Stimulated activated CD8-positive, alpha-beta memory T cell treated with anti-CD3 and anti-CD28 coated beads, Interleukin-4, amount 100 ng/mL, for 48 hours (primary cell): ENCODE measurements at places on chromosomes 13 and 19.

DNA sequence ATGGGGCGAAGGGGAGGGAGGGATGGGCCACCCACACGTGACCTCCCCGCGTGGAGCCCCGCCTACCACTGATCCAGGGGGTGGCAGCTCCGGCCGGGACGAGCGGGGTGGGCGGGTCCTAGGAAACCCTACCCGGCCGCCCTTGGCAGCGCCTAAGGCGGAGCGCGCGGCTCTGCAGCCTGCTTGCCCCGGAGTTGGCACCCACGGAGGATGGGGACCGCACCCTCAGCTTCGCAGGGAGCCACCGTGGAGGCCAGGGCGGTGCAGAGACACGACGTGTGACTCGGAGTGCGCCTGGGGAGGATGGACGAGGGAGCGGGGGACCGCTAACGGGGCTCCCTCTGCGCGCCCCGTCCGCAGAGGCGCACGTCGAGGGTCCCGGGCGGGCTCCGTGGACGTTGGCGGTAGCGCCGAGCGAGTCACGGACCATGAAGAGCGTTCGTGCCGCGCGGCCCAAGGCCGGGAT is at the start of gene RGS9BP:
Gene RGS9BP, plus strand, starts transcription at position 129 of the 466 bp plus-strand sequence. CDS start 416 bp downstream, outside the sequence.
- peak; percentile 77 for DNase-seq

DNA sequence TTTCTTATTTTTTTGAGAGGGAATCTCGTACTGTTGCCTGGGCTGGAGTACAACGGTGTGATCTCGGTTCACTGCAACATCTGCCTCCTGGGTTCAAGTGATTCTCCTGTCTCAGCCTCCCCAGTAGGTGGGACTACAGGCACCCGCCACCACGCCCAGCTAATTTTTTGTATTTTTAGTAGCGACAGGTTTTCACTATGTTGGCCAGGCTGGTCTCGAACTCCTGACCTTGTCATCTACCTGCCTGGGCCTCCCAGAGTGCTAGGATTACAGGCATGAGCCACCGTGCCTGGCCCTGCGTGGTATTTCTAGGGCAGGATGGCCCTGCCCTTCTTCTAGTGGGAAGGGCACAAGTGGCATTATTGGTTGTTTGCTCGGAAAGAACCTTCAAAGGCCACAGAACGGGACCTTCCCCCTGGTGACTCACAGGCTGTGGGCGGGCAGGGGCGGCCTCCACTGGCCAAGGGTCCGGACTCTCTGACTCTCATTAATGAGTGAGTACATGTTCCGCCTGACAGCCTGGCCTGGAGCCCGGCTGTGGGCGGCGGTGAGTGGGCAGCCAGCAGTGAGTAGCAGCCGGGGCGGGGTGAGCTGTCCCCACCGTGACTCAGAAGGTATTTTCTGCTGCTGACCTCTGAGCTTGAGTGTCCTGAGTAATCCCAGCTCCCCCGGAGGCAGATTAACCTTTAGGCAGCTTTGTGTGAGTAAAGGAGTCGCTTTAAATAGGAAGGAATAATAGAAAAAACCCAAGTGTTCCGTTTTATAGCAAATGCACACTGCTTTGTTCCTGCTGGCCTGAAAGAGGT is 5.1 kb downstream of the DOT1L start:
- peak; percentile 90 for DNase-seq

DNA sequence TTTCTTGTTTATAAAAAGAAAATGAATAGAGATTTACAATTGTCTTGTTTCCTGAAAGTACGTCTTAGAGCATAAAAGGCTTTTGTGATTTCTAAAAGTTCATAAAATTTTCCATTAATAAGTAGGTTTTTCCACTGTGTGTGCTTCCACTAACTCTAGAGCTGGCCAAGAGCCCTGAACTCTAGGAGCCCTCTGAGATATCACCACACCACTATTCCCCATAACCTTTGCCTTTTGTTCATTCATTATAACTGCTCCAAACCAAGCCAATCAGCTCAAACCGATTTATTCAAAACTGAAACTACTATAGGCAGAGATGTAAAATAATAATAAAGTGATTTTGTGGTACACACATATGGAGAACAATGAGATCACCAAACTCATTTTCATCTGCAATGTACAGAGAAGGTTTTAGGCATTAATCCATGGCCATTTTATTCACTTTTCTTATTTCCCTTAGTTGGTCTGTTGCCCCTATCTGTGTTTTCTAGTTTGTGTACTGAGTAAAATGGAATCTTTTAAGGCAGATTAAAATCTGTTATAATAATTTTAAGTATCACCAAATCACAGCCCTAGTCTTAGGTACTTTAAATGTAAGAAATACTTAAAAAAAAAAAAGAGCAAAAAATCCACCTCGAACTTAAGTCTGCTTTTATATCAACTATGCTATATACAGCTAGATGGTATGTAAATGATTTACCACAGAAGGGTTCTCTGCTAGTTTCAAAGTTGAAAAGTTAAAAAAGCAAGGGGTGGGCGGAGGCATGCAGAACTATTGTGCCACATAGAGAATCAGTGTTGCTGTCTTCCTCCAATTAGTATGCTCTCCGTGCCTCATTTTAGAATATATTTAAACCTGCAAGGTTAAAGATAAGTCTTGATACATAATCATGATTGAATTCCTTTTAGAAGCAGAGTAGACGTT is 311.3 kb downstream of the KLF12 start:
- DNase-seq: no peak

DNA sequence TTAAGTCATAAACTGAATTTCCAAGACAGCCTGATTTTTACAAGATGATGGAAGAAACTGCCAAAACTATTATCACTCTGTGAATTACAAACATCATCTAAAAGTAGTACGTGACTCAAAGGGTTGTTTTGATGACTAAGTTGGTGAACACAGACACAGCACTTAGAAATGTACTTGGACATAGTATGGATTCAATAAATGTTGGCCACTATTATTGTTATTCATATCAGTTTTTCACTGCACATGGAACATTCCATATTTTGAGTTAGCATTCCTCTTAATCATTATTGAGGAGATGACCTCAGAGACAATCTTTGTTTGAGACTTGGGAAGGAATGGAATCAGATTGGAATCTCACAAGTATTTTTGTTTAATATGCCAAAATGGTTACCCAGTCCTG is 172.9 kb downstream of the OXGR1 start:
- DNase-seq: no peak

DNA sequence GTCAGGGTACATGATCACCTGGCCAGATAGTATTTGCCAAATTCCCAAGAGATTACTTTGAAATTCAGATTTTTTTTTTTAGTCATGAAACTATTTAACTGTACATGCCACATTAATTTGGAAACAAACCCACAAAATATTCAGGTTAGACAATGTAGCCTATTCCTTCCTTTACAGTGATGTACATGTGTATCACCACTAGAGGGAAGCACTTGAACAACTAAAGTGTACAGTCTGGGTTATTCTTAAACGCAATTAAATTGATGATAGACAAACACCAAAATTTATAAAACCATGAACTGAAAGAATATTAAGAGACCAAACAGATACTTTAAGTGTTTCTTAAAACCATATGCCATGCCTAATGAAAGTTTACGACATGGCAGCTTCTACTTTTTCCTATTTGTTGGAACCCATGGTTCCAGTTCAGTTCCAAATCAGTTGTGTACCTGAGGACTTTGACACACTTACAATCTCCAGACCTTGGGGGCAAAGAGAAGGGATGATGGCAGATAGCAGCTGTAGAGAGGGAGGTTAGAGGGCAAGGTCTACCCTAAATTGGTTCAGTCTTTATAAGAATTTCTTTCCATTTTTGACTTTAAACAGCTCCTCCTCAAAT is 52.8 kb downstream of the TNFSF13B start:
- DNase-seq: no peak

GRCh38 chr13:36450534-36450933 is 18.2 kb downstream of the CCNA1 start:
- DNase-seq: no peak

- DNase-seq: no peak
Measured at GRCh38 chr13:81458170-81458569, 1117.2 kb upstream of the SPRY2 start.

GRCh38 chr19:50420808-50421207 is 2.1 kb downstream of the SPIB start:
- no peak for DNase-seq

- DNase-seq: peak; percentile 46
Measured at GRCh38 chr19:45153339-45154063, 7.3 kb downstream of the NKPD1 start.

- no peak for DNase-seq
Measured at GRCh38 chr13:23212671-23213070, 31.9 kb downstream of the SGCG start.

DNA sequence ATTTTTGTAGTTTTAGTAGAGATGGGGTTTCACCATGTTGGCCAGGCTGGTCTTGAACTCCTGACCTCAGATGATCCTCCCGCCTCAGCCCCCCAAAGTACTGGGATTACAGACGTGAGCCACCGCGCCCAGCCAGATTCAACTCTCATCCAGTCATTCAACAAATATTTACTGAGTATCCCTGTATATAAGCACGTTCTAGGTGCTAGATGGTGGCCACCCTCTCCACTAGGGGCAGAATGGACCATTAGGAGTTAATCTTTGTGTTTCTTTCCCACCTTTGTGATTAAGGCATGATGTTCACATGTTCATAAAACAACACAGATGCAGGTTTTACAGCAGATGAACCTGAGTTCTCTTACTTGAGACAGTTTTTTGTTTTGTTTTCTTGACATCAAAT is 7.3 kb downstream of the SHKBP1 start:
- no peak for DNase-seq

GRCh38 chr19:46381756-46382345 is 31.5 kb downstream of the CCDC8 start:
- DNase-seq: no peak

GRCh38 chr13:70520275-70521036 is 412.2 kb upstream of the KLHL1 start:
- DNase-seq: no peak

DNA sequence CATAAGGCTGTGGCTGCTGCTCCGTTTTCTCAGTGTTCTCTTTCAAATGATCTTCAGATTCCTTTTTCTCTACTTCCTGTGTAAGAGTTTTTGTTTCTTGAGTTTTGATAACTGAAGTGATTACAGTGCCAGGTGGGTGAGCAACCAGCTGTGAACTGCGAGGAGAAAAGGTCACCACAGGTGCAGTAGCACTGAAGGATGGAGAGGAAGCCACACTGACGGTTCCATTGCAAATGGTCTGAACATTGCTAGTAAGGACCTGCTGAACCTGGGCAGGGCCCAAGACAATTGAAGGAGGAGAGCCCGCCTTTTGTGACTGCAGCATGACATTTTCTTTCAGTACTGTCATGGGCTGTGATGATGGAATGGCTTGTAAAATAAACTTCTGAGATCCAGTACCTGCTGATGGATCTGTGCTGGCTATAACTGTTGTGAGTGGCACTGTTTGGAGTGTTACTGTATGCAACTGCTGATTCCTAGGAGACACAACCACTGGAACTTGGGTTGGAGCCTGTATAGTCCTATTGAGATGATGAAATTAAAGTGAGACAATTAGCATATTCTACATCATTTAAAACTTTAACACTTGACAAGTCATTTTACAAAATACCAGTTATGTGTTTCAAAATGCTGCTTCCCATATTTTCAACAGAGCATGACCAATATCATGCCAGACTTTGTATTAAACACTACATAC is 85.5 kb downstream of the ELF1 start:
- DNase-seq: no peak

- DNase-seq: no peak
Measured at GRCh38 chr19:4174213-4174894, 8.0 kb downstream of the SIRT6 start.

DNA sequence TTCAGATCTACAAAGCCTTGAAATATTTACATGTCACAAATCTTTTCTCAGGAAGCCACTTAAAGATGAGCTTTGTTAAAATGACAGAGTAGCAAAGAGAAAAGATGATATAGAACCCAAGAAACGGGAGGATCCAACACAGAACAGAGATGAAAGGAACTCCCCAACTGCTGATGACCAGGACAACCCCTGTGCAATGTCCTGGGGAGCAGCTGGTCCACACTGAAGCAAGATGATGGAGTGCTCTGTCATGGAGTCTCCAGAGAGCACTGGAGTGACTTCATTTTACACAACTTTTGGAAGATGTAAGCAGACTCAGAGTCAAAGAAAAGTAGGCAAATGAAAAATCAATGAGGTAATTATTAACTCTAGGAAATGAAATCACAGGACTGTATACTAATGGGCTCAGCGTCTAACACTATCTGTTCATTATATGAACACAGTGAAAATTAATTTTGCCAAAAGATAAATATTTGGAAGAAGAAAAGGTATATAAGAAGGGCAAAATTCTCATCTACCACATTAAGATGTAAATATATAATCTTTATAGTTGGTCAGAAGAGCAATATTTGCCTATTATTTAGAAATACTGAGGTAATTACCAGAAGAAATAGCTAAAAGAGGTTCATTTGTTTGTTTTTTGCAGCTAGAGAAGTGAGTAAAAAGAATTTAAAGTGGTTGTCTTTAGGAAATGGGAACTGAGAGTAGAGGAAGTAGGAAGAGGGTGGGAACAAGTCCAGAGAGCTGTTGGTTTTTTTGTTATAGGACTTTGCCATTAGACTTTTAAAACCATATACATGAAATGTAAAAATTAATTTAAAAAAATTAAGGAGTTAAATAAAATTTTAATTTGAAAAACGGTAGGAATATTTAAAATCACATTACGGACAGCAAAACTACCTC is 30.5 kb downstream of the MTRF1 start:
- DNase-seq: no peak

DNA sequence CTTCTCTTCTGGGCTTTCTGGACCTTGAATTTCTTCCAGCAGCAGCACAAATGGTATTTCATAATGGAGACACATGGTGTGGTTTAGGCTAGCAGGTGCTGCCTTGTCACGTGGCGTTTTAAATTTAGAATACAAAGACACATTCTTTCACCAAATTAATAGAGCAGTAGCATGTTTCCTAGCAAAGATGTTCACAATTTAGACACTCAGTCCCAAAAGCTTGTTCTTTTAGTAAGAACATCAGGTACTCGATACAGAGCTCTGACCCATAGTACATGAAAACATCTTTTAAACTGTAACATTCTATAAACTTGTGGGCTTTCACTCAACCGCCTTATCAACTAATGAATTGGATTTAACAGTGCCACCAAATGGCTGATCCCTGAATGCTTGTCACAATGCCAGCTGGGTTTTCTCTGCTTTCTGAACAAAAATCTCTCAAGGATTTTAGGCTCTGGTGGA is 290.1 kb downstream of the DCLK1 start:
- DNase-seq: no peak

- no peak for DNase-seq
Measured at GRCh38 chr13:106722620-106723019, 154.7 kb upstream of the ARGLU1 start.

DNA sequence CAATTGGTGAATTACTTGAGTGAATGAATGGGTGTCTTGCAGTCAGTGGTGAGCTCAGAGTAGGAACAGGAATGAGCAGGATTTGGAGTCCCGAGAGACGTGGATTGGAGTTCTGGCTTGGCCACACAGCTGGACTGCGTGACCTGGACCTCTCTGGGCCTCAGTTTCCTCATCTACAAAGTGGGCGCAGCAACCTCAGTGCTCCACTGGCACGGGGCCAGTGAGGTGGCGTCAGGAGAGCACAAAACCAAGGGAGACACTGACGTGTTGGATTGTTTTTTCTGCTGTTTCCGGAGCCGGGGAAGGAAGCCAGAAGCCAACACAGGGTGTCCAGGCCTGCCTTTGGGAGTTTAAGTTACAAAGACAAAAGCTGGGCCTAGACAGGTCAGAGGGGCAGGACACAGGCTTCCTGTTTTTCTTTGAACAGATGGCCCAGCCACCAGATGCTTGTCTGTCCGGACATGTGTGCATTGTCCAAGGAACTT is 6.5 kb upstream of the DOCK6 start:
- no peak for DNase-seq
